ENCODE measurements at places on chromosomes 11 and 22.

GRCh38 chr11:65217441-65218423 lies 36.0 kb downstream of the CAPN1 start:
- peak; percentile 37 for DNase-seq

GRCh38 chr11:130448416-130449309 lies at the start of gene ADAMTS15:
ADAMTS15 (plus strand) TSS chr11:130448645; CDS start chr11:130448974, 329 bp downstream.
- DNase-seq = no peak

GRCh38 chr22:40498420-40499208 lies 128.2 kb downstream of the SGSM3 start:
- no peak for DNase-seq

DNA sequence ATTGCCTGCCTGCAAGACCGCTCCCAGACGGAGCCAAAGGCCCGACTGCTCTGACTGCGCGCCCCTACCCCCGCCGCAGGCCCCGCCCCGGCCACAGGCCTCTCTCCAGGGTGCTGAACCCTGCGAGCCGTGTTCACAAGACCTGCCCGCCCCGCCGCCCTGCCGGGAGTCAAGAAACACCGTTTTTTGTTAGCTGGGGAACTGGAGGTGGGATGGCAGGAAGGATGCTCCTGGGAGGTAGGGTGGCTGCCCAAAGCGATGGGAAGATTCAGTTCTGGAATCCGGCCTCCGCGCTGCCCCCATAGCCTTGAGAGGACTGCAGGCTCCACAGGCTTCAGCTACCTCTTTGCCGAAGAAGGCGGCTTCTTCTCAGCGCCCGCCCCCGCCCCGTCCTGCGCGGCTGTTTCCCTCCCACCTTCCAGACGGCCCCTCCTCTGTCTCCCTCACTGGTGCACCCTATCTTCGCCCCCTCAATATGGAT lies 2.7 kb upstream of the PDE2A start:
- no peak for DNase-seq

GRCh38 chr22:46476547-46476941 lies 60.9 kb downstream of the CELSR1 start:
- no peak for DNase-seq

DNA sequence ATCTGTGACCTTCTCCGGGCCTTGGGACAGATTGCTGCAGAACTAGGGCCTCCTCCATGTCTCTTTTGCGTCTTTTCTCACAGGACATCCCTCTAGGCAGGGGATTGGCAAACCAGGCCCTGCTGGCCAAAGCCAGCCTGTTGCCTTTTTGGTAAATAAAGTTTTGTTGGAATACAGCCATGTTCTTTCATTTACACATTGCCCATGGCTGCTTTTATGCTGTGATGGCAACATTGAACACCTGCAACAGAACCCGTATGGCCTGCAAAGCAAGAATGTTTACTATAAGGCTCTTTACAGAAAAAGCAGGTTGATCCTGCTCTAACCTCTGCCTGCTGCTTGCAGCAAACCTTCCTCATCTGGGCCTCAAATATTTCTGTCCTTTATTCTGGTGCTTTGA lies 56.8 kb upstream of the B3GAT1 start:
- DNase-seq = peak; percentile 55

GRCh38 chr22:37295213-37295886 lies 13.0 kb downstream of the CYTH4 start:
- no peak for DNase-seq

DNA sequence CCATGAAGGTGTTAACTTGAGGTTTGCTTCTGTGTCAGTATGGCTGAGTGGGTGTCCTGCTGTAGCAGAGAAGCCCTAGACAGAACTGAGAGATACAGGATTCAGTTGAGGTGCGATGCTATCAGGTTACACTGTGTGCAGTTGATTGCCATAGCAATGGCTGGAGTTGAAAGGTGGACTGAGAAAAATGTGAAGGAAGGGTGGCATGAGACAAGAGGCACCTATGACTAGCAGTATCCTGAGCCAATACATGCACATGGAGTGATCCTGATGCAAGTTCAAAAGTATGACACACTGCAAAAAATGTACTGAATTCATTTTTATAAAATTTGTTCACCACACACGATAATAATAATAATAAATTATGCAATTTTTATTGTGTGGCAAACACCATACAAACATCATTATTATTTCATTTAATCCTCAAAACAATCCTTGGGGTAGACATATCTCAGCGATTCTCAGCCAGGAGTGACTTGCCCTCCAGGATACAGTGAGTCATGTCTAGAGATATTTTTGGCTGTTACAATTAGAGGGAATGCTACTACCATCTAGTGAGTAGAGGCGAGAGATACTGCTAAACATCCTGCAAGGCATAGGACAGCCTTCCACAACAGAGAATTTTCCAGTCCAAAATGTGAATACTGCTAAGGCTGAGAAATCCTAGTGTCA lies 3.9 kb upstream of the PIWIL4 start:
- DNase-seq = no peak

DNA sequence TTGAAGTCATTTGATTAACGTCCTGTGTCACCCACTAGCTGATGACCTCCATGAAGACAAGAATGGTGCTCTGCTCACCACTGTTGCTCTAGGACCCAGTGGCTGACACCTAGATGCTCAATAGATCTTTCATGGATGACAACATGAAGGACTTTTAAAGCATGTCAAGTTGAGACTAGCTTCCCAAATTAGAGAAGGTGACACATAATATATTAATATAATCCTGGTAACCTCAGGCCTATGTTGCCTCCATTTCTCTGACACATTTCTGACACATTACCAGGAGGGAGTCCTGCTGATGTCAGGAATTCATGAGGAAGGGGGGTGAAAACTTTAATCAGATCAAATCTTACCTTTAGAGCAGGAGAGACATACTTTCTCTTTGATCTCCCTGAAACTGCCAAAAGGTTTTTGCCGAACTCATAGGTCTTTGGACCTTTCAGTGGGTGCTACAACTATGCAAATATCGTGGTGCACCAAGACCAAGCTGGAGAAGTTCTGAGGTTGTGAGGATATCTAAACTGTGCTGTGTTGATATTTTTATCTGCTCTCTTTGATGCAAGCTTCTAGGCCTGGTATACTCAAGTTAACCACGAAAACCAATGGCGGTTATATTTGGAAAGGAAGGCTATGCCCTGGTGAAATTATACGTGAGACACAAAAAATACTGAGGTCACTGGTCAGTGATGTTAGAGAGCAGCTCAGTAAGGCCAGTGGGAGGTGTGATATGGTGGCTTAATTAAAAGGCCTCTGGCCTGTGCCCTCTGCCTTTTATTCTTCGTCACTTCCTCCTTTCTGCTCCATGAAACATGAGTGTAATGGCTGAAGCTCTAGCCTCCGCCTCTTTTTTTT lies 13.2 kb upstream of the AMPD3 start:
- DNase-seq = no peak

DNA sequence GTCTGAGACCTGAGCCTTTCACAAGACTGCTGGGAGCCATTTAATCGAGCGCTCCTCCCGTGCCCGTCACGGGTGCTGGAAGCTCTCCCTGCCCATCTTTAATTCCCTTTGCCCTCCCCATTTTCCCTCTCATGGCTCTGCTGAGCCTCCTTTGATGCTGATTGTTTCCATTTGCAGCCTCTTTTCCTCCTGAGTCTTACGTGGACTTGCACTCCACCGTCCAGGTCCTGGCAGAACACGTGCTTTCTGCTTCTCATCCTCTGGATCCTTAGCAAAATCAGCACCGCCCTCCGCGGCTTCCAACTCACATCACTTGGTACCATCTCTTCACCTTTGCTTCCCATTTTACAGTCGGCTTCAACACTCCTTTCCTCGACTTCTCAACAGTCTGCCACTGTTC lies 7.3 kb downstream of the IFT27 start:
- DNase-seq = no peak

DNA sequence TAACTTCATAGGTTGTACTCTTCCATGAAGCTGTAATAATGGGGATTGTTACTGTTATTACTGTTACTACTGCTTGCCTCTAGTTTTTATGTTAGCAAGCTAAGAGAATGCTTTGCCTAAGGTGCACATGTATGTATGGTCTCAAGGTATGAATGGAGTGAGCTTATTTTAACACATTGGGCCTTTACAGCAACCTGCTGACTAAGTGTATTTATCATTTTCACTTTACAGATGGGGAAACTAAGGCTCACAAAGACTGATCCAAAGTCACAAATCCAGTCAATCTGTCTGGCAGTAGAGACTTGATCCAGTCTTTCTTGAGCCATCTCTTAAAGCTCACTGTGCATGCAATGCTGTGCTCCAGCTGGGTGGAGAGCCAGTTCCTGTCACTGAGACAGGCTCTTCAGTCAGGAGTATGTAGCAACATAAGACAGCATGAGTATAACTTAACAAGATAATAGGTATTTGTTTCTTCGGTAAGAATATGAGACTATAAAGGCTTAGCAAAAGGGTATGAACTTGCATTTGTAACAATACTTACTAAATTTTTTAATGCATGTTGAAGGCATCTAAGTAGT lies 66.5 kb downstream of the PPP2R1B start:
- no peak for DNase-seq

DNA sequence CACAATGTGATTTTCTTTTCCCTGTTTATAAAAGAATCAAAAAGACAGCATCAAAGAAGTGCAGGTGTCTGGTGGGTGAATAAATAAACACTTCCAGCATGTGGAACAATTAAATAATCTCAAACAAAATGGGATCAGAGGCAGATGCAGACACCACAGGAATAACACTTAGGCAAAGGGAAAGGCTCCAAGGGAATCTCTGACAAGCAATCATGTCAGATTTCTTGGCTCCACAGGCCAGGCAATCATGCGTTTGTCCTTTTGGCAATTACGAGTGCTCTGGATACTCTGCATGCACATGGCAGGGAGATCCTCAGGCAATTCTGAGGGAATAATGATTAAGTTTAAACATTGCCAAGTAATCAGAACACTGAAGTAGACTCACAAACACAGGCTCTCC lies 403.5 kb upstream of the LUZP2 start:
- DNase-seq = no peak

DNA sequence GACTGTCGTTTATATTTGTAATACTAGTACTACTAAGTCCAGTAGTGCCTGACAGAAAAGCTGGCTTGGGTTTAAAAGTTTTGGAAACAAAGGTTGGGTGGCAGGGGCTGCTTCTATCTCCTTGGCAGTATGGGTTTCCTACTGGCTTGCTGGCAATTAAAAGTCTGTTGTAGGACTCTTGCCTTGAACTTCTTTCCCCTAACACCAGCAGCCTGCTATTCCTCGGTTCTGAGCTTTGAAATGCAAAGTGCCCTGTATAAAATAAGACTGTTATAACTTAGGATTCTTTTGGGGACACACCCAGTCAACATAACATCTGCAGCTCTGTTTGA lies 1.3 kb downstream of the RNF169 start:
- no peak for DNase-seq

DNA sequence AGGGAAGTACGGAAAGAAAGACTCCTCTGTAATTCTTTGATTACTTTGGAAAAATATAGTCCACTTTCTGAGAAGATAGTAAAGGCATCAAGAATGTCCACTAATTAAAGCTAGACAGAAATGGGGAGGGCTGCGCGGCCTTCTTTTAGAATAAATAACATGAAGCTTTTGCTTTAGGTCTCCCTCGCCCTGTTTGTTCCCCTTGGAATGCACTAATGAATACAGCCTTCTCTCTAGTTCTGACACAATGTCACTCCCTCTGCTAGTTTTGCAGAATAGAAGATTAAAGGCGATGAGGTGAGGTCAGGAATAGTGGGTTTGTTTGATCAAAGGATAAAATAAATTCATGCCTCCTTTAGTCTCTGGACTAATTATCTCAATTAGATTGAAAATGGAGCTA lies 543.9 kb downstream of the OPCML start:
- DNase-seq = no peak

DNA sequence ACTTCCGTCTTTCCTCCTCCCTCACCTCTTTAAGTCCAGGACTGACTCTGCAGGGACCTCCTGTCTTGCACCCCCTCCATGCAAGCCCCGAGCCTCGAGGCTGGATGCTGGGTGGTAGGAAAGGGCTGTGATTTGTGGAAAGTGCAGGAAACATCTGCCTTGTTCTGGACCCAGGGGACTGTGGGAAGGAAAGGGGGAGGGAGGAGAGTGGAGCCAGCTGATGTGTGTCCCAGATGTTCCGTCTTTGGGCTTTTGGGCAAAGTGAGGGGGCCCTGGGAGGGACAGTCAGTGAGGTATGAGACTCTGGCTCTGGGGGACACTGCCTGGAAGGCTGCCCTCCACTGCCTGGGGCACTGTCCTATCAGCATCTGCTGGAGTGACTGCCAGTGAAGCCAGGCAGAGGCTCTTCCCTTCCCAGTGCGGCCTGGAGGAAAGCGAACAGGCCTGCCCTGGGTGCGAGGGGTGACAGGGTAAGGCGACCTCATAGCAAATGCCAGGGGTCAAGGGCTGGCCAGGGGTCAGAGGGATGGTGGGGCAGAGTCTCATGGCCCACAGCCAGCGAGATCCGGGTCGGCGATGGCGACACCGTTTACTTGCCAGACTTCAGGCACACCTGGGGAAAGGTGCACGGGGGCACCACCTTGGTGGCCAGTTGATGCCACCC lies 1.7 kb downstream of the MRGPRD start:
- DNase-seq = peak; percentile 41

DNA sequence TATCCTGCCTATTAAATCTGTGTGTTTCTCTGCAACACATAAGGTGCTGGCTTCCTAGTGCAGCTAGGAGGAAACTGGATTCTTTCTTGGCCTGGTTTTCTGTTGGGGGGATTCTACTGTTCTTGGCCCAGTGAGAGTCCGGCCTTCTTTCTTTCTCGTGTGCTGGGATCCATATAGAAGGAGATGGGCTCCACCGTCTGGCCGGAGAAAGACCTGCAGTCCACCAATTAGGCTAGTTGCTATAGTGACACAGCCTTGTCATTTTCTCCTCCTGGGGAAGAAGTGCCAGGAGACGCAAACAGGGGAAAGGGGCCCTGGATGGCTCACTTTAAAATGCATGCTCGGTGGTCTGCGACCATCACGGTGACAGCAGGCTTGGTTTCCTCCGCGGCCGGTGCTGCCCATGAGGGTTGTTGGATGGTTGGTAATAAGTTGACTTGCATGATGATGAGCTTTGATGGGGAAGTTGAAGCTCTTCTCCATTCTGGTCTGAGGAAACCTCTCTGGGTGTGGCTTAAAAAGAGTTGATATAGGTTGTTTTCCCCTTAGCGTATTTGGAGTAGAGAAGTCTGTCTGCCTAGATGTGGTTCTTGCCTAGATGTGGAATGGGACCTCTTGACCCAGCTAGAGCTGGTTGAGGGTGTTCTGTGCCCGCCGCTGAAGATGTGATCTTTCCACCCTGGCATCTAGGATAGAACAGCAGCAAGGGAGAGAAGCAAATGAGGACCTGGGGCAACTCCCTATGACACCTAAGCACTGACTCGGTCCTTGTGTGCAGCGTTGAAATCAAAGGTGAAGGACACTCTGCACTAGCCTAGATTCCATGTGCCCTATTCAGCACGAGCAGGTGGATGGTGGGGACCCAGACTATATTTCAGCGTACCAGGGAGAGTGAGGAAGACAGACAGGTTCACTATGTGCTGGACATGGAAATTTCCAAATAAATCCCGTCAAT lies 1335.0 kb downstream of the BRD1 start:
- no peak for DNase-seq

GRCh38 chr11:35419830-35420333 lies 524 bp upstream of the SLC1A2 start:
- no peak for DNase-seq

DNA sequence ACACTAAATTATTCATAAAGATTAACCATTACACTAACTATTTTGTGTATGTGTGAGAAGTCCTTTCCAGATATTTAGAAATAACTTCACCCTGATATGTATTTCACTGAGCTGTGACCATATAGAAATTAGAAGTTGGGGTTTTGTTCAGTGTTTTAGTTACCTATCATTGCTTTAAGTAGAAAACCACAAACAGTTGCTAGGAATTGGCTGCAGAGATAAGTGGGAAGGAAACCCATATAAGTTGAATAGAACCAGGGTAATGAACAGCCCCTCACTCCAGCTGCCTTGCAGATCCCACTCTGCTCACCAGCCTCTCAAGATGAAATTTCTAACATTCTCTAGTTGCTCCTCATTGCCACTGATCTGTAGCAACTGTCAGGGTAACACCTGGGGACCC lies 10.3 kb downstream of the SRSF8 start:
- DNase-seq = no peak

Measured in left lobe of liver (tissue), 2 donors.